ENCODE measurements at places on chromosomes 2 and 18.

DNA sequence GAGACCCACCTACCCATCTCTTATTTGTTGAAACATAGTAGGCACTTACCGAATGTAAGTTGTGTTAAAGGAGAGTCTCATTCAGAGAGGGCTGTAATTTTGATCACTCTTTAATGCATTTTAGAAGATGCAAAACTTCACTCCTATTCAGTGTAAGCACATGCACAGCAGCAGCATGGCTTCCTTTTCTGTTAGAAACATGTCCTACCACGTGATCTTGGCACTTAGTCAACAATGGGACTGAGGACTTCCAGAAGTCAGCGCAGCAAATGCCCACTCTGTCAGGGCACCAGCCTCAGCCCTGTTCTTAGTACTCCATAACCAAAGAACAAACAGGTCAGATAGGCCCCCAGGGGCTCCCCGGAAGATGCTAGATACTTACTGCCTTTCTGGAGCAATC is 456.5 kb downstream of the METTL4 start:
- DNase-seq: no peak

GRCh38 chr2:158487419-158487818 is 30.7 kb downstream of the PKP4 start:
- no peak for DNase-seq

DNA sequence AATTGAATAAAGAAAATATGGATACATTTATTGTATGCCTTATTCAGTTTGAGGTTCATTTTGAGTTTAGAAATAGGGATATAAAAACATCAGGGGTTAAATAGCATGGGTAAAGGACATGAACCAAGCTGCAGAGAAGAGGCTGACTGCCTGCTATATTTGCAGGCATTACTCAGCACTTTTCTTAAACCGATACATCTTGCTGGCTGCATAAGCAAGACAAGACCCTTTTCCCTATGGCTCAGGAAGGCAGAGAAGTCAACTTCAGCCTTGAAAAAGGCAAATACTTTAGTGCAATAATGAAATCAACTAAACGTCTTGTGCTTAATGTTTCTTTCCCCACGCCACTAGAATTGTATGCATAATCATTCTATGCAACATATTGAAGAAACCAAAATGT is 36.4 kb downstream of the SCN1A start:
- no peak for DNase-seq

GRCh38 chr2:224799691-224800090 is 83.5 kb upstream of the CCDC195 start:
- no peak for DNase-seq

GRCh38 chr2:186726938-186727337 is 33.1 kb downstream of the FAM171B start:
- DNase-seq: no peak

- no peak for DNase-seq
These were observed 605.2 kb upstream of the SYT4 start for GRCh38 chr18:43882358-43883055.

GRCh38 chr2:119545754-119546446 is 1.7 kb downstream of the CFAP221 start:
- DNase-seq: no peak

DNA sequence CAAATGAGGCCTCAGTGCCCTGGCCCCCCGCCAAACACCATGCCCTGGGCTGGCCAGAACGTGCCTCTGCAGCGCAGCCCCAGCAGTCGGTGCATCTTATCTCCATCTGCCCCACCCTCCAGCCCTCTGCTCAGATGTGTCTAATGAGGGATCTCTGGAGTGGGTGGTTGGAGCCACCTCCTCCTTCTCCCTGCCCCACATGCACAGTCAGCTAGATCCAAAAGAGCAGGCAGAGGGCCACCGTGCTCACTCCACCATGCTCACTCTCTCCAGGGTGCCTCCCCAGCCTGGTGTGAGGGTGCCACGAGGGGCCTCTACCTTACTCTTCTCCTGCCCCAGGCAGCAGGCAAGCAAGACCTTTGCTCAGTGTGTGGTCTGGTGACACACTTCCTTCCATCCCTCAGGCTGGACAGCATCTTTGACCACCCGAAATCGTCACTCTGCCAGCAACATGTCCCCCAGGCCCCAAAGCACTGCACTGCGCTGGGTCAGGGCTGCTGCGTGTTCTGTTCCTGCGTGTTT is 266.1 kb upstream of the HDAC4 start:
- DNase-seq: no peak

DNA sequence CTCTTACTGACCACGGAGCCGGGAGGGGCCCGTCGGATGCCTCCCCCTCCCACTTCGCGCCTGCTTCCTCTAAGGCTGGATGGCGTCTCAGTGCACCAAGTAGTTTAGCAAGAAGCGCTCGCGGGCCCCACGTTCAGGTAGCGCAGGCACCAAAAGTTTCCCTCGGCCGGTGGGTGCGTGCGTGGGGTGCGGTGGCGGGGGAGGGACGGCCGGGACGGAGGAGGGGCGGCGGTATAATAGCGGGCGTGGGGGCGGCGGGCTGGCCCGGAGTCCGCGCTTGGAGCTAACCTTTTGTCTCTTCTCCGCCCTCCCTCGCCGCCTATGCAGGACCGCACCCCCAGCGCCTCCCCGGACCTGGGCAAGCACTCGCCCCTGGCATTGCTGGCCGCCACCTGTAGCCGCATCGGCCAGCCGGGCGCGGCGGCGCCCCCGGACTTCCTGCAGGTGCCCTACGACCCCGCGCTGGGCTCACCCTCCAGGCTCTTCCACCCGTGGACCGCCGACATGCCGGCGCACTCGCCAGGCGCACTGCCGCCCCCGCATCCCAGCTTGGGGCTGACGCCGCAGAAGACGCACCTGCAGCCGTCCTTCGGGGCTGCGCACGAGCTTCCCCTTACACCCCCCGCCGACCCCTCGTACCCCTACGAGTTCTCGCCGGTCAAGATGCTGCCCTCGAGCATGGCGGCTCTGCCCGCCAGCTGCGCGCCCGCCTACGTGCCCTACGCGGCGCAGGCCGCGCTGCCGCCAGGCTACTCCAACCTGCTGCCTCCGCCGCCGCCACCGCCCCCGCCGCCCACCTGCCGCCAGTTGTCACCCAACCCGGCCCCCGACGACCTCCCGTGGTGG is 1.0 kb downstream of the SP5 start:
- peak; percentile 19 for DNase-seq

DNA sequence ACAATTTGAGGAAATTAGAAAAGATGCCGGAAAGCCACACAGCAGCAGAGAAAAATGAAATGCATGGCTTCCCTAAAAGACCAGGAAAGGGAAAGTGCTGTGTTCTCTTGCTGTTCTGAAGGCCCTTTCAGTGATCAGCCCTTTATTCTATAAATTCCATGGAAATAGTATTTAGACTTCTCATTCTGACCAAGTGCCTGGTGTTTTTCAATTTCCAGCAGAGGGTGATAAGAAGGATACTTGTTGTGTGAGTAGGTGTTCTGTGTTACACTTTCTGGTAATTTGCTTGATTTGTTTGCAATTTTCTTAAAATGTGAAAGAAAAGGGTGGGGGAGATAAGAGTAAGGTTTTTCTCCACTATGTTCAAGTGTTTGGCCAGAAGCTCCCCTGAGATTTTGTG is 504.5 kb downstream of the IRS1 start:
- DNase-seq: no peak

DNA sequence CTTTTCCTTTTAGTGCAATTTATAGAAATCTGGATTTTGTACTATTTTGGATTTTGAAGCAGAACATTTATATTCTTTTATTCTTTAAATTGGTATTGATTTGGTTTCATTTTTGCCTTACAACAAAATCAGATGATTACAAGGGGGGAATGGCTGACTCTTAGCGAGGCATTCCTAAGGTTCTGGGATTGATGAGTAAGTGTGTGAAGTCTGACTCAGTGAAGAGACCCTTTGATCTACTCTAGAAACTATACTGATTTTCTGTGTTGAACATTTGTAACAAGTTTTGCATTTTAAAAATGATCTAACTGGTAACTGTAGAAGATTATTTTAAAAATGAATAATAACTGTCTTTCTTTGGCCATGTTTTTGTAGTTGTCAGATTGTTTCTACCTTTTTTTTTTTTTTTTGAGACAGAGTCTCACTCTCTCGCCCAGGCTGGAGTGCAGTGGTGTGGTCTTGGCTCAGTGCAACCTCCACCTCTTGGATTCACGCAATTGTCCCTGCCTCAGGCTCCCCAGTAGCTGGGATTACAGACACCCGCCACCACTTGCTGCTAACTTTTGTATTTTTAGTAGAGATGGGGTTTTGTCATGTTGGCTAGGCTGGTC is 48.7 kb downstream of the TTC39C start:
- DNase-seq: no peak

All from endothelial cell (in vitro differentiated cells).